ENCODE measurements at places on chromosomes 5 and 9. TPM values are rescaled to one million over a fixed set of nuclear protein-coding genes. Genes with fewer than 3 reads are reported as not detected.

The ECM2 gene
- not detected for total RNA-seq

The F2RL1 gene
- total RNA-seq: 5.8 TPM

The OR1L1 gene
- total RNA-seq: not detected

The DEPDC1B gene
- 19.1 TPM for total RNA-seq

The PCDHGA5 gene
- 0.53 TPM for total RNA-seq

The ANKRD31 gene
- not detected for total RNA-seq

The PCDHGA7 gene
- 0.80 TPM for total RNA-seq

The IGFBPL1 gene
- total RNA-seq: not detected

The CXCL14 gene
- total RNA-seq: not detected

The PLAC8L1 gene
- total RNA-seq: not detected

The LRRC14B gene
- not detected for total RNA-seq

The WWC1 gene
- not detected for total RNA-seq

The SLC25A48 gene
- not detected for total RNA-seq

The RAB14 gene
- 27.1 TPM for total RNA-seq

The RAD17 gene
- 11.9 TPM for total RNA-seq

The GZMA gene
- total RNA-seq: not detected

The FAM170A gene
- total RNA-seq: not detected

The CMYA5 gene
- under 0.01 TPM for total RNA-seq

The IL13 gene
- not detected for total RNA-seq

The SLC6A3 gene
- total RNA-seq: not detected

The TSSK1B gene
- total RNA-seq: not detected

The TAF11L2 gene
- total RNA-seq: not detected

The PCDHGA3 gene
- 0.49 TPM for total RNA-seq

The IFNA21 gene
- not detected for total RNA-seq

The FOXE1 gene
- total RNA-seq: not detected

The TLR4 gene
- total RNA-seq: 147 TPM

The TRAPPC13 gene
- 15.7 TPM for total RNA-seq

The BRD8 gene
- 23.0 TPM for total RNA-seq

The OTULINL gene
- 0.05 TPM for total RNA-seq

The PSAT1 gene
- total RNA-seq: 42.6 TPM

The ZNF367 gene
- 9.4 TPM for total RNA-seq

The IL9 gene
- not detected for total RNA-seq

The SERF1A gene
- total RNA-seq: 0.59 TPM

The LHX3 gene
- total RNA-seq: not detected

The IL5 gene
- not detected for total RNA-seq

The LCN12 gene
- not detected for total RNA-seq

The FRMPD1 gene
- not detected for total RNA-seq

The RNF20 gene
- 17.4 TPM for total RNA-seq

Data from mammary microvascular endothelial cell (primary cell).